DMS79 treated with DMSO at 0.1 percent for 48 hours (cell line): ENCODE measurements at places on chromosomes 3 and 15.

GRCh38 chr3:187544326-187544725 lies 125.9 kb downstream of the SST start:
- DNase-seq, result no peak

DNA sequence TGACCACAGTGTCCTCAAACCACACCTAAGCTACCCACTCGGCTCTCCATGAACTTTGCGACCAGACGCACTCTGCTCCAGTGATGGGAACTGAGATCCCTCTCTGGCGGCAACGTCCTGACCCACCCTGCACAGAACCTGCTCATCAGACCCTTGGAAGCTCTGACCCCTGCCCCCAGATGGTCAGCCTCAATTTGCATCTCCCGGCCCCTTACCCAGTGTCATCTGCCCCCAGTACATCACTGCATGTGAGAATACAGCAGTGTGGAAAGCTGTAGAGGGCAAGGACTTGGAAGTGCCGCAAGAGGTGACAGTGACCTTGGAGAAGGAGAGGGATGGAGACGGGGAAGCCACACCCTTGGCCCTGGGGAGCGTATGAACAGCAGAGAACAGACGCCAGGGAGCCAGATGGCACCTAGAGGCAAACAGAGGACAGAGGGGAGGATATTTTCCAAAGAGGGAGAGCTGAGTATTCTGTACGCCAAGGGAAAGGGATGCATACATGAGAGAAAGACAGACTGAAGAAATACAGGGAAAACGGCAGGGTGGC lies 192.0 kb downstream of the XXYLT1 start:
- DNase-seq, result no peak

- DNase-seq, result no peak
Measured at GRCh38 chr3:34176723-34177122, 378.3 kb downstream of the PDCD6IP start.

DNA sequence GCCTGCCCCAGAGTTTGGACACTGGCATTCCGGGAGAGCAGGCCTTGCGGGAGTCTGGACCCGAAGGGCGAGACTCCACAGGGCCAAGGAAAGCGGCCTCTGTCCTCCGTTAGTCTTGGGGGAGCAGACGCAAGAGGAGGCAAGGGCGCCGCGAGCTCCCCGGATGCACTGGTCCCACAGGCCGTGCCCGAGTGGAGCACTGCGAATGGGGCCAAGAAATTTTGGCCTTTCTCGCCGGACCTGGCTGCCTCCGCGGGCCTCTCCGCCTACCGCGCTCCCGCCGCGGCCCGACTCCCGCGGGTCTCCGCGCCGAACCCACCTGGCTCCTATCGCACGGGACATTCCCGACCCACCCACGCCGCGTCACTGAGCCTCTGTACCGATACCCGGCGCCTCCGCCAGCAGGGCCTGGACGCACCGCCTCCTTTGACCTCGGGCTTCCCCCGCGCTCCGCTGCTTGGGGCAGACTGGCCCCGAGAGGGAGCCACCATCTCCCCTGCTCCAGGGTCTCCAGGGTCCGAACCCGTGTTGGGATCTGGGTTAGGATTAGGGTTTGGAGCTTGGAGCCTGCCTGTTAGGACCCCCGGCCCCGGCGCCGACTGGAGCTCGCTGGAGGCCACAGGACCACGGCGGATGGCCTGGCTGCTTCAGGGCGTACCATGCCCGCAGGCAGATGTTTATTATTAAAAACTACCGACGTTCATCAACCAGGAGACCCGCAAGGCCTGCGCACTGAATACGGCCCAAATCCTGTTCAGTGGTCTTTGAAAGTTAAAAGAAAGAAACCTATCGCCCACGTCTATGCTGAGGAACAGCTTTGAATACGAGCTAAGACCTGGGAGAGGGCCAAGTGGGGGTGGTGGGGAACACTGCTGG lies 11.7 kb downstream of the SHOX2 start:
- DNase-seq, result no peak

- DNase-seq, result no peak
Measured at GRCh38 chr3:23728601-23729117, 77.1 kb upstream of the UBE2E1 start.

DNA sequence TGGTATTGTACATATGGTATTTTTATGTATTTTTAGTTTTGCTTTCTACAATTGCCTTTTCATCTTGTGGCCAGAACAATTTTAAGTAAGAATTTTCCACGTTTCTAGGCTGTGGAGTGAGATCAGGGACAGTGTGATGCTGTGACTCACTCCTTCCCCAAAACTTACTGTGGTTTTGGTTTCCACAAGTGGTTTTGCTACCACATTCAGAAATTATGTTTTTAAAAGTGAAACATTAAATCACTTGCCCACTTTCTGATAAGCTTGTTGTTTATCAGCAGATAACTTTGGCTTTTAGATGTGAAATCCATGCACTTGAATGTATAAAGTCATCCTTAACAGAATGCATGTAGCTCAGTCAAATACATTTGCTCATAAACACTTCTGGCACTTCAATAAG lies 192.2 kb upstream of the THRB start:
- DNase-seq, result no peak

- DNase-seq, result no peak
Measured at GRCh38 chr3:1766384-1766783, 332.3 kb upstream of the CNTN4 start.

- DNase-seq, result no peak
Measured at GRCh38 chr15:29053661-29054131, 167.9 kb downstream of the APBA2 start.

DNA sequence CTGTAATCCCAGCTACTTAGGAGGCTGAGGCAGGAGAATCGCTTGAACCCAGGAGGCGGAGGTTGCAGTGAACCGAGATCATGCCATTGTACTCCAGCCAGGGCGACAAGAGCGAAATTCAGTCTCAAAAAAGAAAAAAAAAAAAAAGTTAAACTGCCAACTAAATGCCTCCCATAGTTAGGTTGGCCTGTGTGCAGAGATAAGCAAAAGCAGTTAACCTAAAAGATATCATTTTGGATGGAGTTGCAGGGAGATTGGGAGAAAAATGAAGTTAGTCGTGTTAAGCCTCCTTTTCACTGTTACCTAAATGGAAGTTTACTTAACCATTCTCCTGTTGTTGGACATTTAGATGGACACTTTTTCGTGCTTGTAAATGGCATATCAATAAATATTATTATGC lies 11.4 kb upstream of the FETUB start:
- no peak for DNase-seq

DNA sequence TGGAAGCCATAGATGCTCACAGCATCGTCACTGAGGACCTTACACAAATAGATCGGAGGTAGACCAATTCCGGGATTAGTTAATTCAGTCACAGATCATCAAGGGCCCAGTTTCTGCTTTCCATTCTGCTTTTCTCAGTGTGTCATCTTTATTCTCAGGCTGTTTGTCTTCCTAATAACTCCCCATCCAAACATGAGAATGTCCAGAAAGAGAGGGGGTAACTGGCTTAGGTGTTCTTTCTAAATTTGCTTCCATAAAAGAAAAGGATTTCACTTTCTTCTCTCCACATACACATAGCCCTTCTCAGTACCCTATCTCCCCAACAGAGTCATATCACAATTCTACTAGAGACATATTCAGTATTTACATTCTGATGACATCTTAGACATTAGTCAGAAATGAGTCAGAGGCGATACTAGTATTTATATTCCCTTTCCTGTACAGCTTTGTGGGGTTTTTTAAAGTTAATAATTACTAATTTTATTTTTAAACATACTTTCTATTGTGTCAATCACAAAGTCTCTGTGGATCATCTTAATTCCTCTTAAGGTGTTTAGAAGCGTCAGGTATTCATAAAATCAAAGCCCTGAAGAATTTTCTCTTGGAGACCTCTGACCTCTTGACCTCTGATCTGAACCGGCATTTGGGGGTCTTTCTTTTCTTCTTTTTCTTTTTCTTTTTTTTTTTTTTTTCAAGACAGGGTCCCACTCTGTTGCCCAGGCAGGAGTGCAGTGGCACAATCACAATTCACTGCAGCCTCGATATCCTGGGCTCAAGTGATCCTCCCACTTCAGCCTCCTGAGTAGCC lies 24.3 kb upstream of the IL12A start:
- no peak for DNase-seq

GRCh38 chr15:89087830-89088604 lies at the start of gene ABHD2:
Gene ABHD2, plus strand, starts transcription at chr15:89088456. Its CDS starts 27,872 bp downstream, at chr15:89116328.
- peak; percentile 94 for DNase-seq

- peak; percentile 21 for DNase-seq
Measured at GRCh38 chr3:24237971-24238706, 256.5 kb downstream of the THRB start.

- DNase-seq, result no peak
Measured at GRCh38 chr3:134869153-134869726, 74.2 kb downstream of the EPHB1 start.

GRCh38 chr15:73873889-73874511 lies 636 bp downstream of the TBC1D21 start:
- no peak for DNase-seq

- DNase-seq, result no peak
Measured at GRCh38 chr3:197407053-197407452, 108.6 kb upstream of the DLG1 start.

- no peak for DNase-seq
Measured at GRCh38 chr3:166785876-166786275, 594.2 kb downstream of the ZBBX start.

DNA sequence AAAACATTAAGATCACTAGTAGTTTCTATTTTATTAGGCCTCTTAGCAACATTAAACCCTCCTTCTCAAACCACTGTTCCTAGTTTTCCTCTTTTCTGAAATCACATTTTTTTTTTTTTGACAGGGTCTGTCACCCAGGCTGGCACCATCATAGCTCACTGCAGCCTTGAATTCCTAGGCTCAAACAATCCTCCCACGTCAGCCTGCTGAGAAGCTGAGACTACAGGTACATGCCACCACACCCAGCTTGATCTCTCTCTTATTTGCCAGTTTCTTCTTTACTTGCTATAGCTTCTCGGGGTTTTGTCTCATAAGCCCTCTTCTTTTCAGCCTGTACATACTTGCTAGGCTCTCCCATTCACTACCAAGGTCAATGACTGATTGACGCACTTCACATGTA lies 28.0 kb downstream of the SENP8 start:
- no peak for DNase-seq

DNA sequence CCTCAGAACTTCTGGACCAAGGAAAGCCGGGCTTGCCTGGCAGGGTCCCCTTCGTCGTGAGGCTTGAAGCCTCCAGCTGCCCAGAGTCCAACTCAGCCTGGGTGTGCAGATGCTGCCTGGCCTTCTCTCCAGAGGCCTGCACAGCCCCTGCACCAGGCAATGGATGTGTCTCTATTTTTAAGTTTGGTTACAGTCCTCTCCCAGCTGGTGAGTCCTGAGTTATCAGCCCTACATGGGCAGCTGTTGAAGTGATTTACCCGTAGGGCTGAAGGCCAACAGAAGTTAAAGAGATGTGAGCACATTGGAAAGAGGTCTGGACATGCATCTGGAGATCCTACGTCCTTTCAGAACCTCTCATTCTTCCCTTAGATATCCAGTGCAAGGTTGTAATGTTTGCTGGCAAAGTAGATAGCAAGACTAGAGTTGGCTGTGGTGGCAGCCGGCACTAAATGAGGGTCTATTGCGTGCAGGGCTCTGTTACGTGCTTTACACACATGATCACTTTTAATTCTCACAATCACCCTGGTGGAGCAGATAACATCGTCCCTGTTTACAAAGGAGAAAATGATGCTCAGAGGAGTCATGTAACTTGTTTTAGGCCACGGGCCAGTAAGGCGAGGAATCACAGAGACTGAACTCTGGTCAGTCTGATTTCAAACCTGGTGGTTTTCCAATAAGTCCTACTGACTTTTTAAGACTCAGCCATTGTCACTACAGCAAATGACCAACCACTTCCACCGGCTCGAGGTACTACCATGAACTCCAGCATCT lies 9.9 kb downstream of the FYCO1 start:
- no peak for DNase-seq

- no peak for DNase-seq
Measured at GRCh38 chr3:193734737-193735366, 141.8 kb downstream of the OPA1 start.

GRCh38 chr15:69712991-69713390 lies 260.4 kb downstream of the RPLP1 start:
- no peak for DNase-seq

- DNase-seq, result peak; percentile 83
Measured at GRCh38 chr3:9749645-9750555, at the start of gene OGG1. Gene OGG1, plus strand, starts transcription at chr3:9749952. Its CDS starts 335 bp downstream, at chr3:9750287.

DNA sequence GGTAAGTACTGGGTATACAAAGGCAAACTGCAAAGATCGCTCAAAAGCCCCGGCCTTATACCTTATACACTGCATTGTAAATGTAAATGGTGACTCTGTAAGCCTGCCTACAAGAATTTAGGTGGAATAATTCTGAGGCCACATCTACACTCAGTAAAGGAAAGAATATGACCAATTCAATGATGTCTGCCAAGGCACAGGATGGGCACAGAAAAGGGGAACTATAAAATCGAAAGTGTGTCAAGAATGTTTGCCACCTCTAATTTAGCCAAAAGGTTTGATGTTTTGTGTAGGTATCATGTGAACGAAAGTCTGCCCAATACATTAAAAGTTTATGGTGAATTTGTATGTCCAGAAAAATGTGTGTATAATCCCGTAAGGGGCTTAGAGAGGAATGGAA lies 96.1 kb downstream of the FOXP1 start:
- no peak for DNase-seq

DNA sequence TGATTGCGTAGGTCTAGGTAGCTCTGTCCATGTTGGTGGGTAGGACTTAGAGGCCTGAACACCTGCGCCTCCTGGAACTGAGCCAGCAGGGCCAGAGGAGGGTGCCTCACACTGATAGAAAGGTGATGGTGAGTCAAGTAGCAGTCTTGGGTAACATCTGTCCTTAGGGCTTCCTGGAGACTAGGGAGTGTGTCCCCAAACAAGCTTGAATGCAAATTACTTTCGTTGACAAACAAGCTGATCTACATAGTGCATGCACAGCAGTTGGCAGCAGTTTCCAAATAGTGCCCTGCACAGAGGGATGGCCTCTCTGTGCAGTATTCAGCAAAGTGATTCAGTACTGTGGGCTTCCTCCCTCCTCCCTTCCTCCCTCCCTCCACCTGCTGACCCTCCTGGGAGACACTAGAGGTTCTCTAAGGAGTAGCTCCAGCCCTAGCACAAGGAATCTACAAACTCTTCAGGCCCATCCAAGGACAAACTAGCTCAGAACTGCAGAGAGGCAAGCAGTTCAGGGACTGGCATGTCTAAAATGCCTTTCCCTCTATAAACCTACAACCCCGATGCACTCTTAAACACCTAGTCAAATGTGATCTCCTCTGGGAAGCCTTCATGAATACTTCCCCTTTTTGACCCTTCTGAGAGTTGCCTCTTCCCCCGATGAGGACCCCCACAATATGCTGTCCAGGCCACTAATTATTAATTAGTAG lies 61.0 kb downstream of the TLE3 start:
- DNase-seq, result peak; percentile 53

DNA sequence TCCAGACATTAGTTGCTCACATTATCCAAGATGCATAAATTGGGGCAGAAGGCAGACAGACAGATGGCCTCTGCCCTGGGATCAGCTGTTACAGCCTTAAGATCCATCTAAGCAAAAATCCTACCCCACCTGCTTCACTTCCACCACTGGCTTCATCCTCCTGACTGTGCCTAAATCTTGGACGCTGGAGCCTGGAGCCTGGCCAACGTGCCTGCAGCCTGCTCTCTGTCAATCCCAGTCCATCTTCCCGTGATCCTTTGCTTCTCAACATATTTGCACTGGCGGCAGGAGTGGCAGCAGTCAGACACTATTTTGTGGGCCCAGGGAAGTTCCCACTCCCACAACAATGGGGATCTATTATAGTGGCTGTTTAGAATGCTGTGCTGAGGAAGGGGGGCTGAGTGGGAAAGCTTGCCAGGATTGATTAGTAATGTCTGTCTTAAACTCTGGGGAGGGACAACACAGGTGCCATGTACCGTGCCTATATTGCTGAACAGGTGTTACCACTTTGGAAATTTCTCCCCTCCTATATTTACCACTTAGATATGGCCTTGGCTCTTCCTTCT lies 121.2 kb downstream of the MEGF11 start:
- no peak for DNase-seq

- DNase-seq, result no peak
Measured at GRCh38 chr3:100561459-100562158, 47.8 kb upstream of the ADGRG7 start.
